ENCODE measurements at places on chromosomes 16 and 17.

DNA sequence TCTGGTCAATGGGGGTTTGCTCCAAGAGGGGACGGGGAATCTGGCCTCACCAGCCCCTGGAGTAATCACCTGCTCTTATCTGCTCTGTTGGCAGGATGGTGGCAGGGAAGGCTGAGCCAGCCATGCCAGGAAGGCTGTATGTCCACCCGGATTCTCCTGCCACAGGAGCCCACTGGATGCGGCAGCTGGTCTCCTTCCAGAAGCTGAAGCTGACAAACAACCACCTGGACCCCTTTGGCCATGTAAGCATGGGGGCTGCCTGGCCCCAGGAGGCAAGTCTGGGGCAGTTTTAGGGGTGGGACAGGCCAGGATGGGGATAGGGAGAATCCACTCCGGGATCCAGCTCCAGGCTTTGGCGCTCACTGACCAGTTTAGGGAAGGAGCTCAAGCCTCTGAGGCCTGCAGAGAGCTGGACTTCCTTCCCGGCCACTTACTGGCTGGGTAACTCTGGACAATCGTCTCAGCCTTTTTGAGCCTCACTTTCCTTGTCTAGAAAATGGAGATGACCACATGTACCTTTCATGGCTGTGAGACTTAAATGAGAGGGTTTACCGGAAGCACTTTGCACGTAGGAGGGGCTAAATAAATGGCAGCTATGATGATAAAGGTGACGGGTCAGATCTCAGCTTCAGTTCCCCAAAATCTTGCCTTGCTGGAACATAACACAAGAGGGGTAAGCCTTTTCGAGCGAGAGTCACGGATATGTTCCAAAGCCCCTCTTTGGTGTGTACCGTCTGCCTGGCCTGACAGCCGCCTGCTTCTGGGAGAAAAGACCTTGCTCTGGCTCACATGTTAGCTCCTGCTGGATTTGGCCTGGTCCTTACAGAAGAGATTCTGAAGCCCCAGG lies 15.4 kb downstream of the TBX4 start:
- no peak for DNase-seq

DNA sequence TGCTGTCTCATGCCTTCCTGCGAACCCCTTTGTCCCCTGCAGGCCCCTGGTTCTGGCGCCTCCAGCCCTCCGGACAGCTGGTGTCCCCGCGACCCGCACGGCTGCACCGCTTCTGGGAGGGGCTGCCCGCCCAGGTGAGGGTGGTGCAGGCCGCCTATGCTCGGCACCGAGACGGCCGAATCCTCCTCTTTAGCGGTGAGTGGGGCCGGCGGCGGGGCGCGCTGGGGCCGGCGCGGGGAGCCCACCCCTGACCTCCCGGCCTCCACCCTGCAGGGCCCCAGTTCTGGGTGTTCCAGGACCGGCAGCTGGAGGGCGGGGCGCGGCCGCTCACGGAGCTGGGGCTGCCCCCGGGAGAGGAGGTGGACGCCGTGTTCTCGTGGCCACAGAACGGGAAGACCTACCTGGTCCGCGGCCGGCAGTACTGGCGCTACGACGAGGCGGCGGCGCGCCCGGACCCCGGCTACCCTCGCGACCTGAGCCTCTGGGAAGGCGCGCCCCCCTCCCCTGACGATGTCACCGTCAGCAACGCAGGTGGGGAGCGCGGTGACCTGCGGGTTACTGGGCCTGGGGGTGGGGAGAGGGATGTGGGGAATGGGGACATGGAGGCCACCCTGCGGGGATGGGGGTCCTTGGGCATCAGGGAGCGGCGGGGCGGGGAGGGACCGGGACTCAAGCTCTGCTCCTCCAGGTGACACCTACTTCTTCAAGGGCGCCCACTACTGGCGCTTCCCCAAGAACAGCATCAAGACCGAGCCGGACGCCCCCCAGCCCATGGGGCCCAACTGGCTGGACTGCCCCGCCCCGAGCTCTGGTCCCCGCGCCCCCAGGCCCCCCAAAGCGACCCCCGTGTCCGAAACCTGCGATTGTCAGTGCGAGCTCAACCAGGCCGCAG lies 7.1 kb upstream of the IL32 start:
- no peak for DNase-seq

DNA sequence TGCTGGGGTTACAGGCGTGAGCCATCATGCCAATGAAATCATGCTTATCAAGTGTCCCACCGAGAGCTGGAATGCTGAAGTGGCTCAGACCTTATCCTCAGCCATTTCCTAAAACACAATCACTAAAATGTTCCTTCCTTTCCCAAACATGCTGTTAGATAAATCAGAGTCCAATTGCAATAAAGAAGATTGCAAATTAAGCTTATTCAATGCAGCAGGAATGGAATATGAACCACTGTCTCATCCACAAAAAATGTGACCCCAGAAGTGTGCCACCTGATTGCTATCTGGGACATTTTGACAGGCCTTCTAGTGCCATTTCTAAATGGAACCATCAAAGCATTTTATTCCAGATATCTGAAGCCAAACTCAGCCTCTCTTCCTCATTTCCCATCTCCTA lies 205.5 kb upstream of the CDH11 start:
- no peak for DNase-seq

GRCh38 chr17:65660947-65661346 lies 99.5 kb upstream of the AXIN2 start:
- no peak for DNase-seq

DNA sequence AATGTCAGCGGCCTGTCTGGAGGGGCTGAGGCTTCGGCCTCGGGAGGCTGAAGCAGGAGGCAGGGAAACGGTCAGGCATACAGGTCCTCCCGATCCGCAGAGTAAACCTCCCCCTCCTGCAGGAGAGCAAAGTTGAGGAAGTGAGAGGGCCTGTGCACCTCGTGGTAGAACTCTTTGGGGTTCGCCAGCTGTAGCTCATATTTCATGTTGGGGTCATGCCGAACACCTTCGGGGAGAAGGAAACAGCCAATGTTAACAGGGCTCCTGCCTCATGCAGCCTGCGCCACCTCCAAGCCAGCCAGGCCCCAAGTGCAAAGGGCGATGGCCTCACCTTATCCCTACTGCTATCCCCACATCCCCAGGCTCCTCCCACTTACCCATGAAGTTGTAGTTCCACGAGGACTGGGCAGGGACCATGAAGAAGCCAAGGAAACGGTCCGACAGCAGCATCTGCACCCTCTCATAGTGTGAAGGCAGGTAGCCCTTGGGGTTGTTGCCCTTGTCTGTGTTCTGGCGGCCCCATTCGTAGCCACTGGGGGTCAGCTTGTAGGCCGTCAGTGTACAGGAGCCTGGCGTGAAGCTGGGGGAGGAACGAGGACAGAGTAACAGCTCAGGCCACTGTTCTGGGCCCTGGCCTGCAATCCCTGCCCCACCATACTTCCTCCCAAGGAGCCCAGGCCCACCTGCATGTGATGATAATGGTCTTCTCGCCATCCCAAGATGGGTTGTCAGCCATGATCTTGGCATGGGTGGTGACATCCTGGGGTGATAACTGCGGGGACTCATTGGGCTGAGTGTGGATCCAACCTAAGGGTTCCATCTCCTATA lies 1.3 kb upstream of the RILP start:
- DNase-seq, result no peak
